ENCODE measurements at places on chromosomes 2 and 18.

DNA sequence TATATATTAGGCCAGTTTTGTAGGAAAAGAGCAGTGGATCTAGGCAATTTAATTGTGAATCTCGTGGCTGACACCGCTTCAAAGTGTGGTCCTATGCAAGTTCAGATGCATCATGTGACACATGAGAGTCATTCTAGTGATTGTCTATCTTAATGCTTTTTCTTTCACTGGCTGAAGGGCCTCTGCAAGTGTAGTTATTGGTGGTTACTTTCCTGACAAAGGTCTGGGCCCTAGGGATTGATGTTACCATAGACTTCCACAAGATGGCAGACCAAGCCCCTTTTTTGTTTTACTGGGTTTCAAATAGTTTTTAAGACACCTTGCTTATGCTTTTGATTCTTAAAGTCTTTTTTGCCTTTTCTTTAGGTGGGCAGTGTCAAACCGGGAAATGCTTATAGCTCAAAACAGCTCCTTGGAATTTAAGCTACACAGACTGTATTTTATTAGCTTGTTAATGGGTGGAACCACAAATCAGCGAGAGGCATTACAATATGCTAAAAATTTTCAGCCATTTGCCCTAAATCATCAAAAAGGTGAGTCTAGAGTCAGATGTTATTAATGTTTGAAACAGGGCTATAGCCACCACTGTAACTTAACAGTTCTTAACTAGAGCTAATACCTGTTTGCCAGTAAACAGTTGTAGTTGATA, 25.9 kb downstream of the CD8A start:
- peak; percentile 52 for DNase-seq

- DNase-seq, result no peak
These were observed 108.4 kb downstream of the CAMKMT start for GRCh38 chr2:44470151-44470550.

DNA sequence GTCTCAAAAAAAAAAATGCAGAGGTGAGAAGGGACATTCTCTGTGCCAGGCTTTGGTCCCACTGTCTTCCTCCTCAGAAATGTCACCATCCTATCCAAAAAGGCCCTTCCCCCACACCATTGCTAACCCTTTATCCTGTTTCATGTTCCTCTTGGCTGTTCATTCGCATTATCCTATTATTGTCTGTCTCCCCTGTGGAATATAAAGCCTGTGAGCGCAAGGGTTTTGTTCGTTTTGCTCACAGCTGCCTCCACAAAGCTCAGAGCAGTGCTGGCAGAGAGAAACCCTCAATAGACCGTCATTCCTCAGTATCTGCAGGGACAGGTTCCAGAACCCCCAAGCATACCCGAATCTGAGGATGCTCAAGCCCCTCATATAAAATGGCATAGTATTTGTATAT, 91.8 kb downstream of the LOXHD1 start:
- DNase-seq, result no peak

GRCh38 chr2:53646788-53647187, 120.8 kb upstream of the CHAC2 start:
- DNase-seq, result no peak

DNA sequence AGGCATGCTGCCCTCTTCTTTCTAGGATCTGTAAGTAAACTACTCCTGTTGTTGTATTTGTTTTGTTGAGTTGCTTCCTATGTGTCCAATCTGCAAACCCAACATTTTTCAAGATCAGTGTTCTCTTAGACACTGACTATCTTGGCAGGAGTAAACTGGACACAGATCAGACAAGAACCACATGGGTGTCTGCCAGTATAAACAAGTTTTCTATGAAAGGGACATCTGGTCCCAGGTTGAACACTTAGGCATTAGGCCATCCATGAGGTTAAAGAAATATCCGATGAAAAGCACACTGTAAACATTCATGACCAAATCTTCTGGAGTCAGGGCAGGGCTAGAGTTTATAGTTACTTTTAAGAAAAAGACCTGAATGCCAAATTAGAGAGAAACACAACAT, 441.8 kb downstream of the NYAP2 start:
- no peak for DNase-seq

DNA sequence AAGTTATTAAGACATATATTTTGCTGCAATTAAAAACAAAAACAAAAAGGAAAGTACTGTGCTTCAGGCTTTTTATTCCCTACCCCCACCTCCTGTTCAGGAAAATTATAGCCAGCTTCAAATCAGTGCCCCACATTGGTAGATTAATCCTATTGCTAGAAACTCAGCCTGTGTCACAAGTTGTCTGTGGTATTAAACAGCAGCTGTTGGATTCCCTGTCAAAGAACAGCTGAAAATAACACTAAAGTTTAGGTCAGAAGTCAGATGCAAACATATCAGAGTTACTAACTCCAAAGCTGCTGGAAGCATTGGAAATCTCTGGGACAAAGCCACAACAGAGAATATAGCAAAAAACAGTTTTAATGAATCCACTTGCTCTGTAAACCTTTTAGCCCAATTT, 818 bp upstream of the CCDC141 start:
- DNase-seq, result no peak

DNA sequence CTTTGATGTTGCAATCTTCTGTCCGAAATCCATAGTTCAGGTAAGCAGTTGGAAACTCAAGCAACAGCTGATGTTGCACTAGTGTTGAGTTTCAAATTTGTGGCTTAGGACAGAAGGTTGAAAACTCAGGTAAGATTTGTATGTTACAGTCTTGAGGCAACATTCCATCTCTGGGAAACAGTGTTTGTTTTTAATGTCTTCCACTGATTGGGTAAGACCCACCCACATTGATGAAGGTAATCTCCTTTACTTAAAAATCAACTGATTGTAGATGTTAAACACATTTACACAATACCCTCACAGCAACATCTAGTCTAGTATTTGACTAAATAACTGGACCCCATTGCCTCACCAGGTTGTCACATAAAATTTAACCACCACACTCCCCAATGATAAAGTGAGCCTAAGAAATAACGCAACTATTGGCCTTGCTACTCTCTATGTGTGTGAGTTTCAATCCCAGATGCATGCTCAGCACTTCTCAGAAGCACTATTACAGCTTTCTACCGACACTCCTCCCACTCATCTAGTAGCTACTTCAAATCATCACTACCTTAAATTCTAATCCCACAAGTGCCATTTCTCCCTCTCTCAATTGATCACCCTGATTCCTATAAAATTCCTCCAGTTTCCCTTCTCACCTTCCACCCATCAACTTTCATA, 164.0 kb downstream of the MBD2 start:
- DNase-seq, result no peak

- no peak for DNase-seq
These were observed 447.6 kb upstream of the POU3F3 start for GRCh38 chr2:104406261-104406726.
